ENCODE measurements at places on chromosomes 13 and 19.

- DNase-seq, result no peak
Measured at GRCh38 chr13:65914716-65915115, 1315.4 kb downstream of the PCDH9 start.

- DNase-seq, result no peak
Measured at GRCh38 chr13:95676105-95676761, 706 bp upstream of the DNAJC3 start.

DNA sequence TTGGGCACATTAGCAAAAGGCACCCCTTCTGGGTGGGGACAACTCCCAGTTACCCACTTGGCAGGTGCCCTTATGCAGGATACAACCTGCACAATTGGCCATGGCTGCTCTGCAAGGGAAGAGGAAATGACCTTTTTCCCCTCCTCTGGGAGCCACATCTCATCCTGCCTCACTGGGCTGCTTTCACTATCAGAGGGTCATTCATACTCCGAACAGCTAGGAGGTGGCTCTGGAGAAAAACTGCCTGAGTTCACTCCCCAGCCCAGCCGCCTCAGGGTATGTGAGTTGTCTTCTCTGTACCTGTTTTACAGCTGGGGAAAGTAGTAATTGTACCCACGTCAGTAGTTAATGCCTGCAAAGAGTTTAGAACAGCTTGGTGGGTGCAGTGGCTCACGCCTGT lies 7.1 kb upstream of the ACTN4 start:
- DNase-seq, result no peak

- no peak for DNase-seq
Measured at GRCh38 chr13:92074658-92075057, 676.2 kb downstream of the GPC5 start.

DNA sequence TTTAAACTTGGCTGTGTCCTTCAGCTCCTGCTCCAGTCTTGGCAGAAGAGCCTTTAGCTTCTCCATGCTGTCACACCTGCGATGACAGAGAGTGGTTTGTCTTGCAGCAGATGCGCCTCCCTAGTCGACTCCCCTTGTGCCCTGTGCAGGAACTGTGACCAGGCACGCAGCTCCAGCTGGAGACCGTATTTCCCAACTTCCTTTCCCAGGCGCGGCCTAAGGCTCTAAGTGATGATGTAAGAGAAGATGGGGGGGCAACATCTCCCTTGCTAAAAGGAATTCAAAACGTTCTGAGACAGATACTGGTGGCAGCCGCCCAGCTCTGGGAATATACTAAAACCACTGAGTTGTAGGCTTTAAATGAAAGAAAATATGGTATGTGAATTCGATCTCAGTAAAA lies 16.3 kb downstream of the DCUN1D2 start:
- DNase-seq, result no peak

Measured in brain (organoid and tissue), 16 donors.